NCI-H1417 treated with DMSO at 0.1 percent for 48 hours (cell line): ENCODE measurements at places on chromosomes 7 and 10.

GRCh38 chr10:30098629-30099028, 39.2 kb upstream of the JCAD start:
- no peak for DNase-seq

GRCh38 chr10:70297224-70297623, 13.4 kb upstream of the NPFFR1 start:
- DNase-seq: no peak

DNA sequence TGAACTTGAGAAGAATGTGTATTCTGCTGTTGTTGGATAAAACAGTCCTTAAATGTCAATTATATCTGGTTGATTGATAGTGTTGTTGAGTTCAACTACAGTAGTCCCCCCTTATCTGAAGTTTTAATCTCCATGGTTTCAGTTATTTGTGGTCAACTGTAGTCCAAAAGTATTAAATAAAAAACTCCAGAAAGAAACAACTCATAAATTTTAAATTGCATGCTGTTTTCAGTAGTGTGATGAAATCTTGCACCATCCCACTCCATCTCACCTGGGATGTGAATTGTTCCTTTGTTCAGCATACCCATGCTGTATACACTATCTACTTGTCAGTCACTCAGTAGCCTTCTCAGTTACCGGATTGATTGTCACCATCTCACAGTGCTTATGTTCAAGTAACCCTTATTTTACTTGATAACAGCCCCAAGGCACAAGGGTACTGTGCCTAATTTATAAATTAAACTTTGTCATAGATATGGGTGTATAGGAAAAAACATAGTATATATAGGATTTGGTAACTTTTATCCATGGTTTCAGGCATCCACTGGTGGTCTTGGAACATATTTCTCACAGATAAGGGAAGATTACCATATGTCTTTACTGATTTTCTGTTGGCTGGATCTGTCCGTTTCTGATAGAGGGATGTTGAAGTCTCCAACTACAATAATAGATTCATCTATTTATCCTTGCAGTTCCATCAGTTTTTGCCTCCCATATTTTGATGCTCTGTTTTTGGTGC, 57.1 kb downstream of the AOAH start:
- DNase-seq: no peak

DNA sequence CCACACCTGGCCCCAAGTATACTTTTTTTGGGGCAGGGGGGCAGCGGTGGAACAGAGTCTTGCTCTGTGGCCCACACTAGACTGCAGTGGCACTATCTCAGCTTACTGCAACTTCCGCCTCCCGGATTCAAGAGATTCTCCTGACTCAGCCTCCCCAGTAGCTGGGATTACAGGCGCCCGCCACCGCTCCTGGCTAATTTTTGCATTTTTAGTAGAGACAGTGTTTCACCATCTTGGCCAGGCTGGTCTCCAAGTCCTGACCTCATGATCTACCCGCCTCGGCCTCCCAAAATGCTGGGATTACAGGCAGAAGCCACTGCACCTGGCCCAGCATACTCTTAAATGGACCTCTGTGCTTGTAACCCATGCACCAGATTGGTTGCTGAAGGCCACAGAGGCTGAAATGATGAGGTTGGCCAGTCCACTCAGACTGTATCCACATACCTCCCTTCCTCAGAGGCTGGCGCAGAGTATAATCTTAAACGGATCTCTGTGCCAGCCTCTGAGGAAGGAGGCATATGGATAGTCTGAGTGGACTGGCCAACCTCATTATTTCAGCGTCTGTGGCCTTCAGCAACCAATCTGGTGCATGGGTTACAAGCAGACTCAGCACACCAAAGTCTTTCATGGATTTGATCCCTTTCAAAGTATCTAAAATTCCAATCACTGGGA, 3.0 kb downstream of the CALN1 start:
- DNase-seq: no peak

- no peak for DNase-seq
Observed at GRCh38 chr10:88092973-88093372, 229.5 kb downstream of the PTEN start.

GRCh38 chr7:28688651-28689050, 269.5 kb downstream of the TRIL start:
- DNase-seq: no peak

- DNase-seq: no peak
Observed at GRCh38 chr10:88088441-88089340, 225.3 kb downstream of the PTEN start.

- no peak for DNase-seq
Observed at GRCh38 chr10:36494371-36494770, 631.0 kb upstream of the ANKRD30A start.

- DNase-seq: no peak
Observed at GRCh38 chr10:30248728-30249127, 100.3 kb downstream of the MTPAP start.

DNA sequence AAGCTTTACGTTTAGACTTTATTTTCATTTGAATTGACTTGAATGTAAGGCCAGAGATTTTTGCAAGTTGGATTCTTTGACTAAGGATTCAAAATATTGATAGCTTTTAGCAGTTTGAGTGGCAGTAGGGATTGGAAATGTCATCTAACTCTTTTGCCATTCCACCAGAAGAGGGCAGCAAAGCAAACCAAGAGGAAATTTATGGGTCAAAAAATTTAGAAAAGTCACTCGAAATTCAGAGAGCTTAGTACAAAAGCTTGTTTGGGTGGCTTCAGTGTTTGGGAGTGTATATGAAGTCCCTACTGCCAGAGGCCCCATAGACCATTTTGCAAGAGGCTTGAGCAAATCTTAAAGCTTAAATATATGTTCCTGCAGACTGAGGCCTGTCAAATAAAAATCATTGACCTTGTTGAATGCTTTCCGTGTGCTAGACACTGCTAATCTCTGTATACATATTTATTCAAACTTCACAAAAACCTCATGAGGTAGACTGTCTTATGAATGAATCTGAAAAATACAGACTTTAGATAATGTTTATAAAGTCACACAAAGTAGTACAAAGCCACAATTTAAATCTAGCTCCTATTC, 44.6 kb upstream of the RSBN1L start:
- DNase-seq: no peak

GRCh38 chr10:1057106-1057657, 997 bp downstream of the WDR37 start:
- no peak for DNase-seq

DNA sequence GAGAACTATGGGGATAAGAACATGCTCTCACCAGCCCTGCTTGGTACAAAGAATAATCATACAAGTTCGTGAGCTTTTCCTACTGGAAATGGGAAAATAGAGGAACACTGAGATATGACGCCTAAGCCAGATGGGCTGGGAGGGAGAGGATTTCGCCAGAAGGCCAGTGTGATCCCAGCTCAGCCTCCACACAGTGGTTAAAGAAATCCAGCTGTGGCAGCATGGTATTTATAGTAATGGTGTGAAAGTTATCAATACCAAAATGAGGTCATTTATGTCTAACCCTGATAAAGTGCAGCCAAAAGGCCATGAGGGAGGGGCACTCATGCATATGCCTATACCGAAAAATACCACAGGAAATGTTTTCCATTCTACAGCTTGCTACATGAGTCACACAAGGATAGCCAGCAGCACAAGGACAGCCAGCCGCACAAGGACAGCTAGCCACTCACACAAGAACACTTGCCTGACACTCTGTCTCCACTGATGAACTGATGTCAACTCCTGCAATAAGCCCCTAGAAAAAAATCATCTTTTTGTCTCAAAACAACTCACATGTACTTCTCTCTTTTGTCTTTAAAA, 49.4 kb downstream of the FRMPD2 start:
- no peak for DNase-seq

DNA sequence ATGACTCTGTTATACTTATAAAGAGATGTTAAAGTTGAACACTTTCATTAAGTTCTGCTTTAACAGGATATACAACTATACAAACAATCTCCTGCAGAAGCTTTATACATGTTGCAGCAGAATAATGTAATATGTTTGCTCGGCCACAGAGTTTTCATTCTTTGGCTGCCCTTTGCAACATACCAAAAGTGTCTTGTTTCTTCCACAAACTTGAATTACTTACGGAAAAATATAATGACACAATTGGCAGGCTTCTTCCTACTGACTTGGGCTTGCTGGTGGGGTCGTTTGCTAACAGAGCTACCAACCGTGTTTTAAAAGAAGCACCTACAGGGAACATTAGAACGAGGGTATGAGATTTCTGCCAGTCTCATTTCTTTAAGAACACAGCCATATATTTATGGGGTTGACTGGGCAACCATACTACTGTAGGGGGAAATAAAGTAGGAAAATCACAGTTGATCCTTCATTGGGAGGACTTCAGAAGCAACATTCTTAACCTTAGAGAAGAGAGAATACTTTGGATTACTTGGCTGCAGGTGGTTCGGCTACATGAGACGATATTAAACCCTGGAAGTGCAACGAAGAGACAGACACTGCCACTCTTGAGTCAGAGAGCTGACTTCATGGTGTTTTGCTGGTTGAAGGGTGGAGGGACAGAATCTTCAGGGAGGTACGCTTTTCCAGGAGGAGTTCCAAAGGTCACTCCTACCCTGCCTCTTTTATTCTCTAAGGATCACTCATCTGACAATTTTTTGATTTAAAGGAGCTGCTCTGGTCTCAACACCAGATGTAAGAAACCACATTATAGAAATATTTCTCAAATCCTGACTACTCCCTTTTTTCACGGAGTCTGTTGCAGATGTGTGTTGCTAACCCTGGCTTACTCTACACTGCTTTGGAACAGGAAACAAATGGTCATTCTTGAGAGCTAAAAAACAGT, 123.9 kb downstream of the SEMA3C start:
- no peak for DNase-seq

- DNase-seq: no peak
Observed at GRCh38 chr10:132681858-132682755, 103.8 kb downstream of the NKX6-2 start.

- no peak for DNase-seq
Observed at GRCh38 chr10:79267499-79267898, 79.8 kb upstream of the PPIF start.

DNA sequence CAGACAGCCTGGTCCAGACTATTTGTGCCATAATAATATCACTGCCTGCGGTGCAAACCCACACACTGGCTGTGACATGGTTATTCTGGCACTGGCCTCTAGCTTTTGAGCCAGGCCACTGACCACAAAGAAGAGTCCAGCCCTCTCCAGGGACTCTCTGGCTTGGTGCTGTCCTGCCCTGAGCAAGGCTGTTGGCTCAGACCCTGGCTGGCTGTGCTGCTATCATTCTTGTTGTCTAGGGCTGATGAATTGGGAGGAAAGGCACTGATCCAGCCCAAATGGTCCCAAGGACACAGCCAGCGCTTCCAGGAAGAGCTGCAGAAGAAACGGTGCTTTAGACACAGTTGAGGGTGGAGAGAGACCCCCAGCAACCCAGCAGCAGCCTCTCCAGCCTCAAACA, 80.8 kb downstream of the TMEM130 start:
- no peak for DNase-seq

DNA sequence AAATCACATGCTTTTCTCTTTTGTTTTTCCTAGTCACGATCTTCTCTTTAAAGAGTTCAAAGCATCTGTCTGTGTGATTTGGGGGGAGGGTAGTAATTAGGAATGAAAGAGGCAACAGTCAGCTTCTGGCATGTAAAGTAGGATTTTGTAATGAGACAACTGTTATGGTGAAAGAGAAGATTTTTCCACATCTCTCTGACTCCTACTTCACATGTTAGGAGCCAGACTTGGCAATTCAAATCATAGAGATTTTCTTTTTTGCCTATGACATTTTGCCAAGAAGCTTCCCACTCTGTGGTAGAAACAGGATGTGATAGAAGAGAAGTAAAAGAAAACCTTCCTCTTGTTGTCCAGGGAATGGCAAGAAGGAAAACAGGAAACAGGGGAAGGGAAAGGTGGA, 38.3 kb upstream of the KLHL7 start:
- no peak for DNase-seq

GRCh38 chr7:89332026-89332425, 536.5 kb upstream of the TEX47 start:
- DNase-seq: no peak

- no peak for DNase-seq
Observed at GRCh38 chr10:75542906-75543305, 111.5 kb downstream of the LRMDA start.

- no peak for DNase-seq
Observed at GRCh38 chr10:29860166-29860565, 199.2 kb downstream of the JCAD start.

DNA sequence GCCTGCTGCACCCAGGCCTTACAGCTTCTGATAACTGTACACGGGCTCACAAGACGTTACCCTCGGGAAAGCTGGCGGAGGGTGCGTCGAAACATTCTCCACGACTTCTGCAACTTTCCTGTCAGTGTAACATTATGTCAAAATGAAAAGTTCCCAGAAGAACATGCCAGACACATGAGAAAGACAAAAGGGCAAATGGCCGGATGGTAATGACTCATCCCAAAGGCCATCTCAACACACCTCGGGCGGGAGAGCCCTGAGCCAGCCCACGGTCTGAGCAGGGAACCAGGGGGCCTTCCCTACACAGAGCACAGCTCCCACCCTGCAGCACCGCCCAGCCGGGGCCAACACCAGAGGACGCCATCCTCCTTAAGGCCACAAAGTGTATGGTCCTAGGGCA, 118.7 kb downstream of the MAD1L1 start:
- DNase-seq: no peak

GRCh38 chr7:157394246-157395191, 57.7 kb downstream of the DNAJB6 start:
- DNase-seq: no peak

- DNase-seq: no peak
Observed at GRCh38 chr7:21154614-21155013, 273.3 kb upstream of the SP4 start.

DNA sequence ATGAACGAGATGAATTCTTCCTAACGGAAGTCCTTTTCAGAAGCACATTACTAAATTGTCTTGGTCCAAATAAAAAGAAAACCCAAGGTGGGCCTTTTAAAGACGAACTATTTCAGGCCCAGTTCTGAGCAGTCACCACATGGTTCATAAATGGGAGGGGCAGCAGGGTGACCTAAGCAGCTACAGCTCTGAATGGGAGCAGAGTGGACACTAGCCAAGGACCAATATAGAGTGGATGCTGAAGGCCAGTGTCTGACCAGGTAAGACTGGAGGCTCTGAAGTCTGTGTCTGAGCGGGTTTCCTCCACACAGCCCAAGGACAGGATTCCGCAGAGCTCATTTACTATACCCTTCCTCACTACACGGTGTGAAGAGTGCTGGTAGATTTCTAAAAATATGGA, 159.1 kb downstream of the TMEM26 start:
- DNase-seq: no peak

DNA sequence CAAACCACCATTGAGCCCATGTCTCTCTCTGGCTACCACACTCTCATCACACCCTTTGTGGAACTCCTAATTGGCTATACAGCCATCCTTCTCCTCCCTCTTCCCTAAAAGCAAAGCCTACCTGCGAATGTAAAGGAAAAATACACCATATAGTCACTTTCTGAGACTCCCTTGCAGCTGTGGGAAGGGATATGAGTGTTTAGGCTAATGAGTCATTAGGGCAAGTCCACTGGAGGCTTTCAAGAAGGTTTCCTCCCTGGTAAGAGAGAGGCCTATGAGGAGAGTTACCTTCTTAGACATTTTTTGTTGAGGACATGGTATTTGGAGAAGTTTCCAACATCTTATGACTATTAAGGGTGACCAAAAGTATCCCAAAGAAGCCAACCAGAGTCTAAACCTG, 4.1 kb upstream of the TMEM243 start:
- DNase-seq: no peak

- DNase-seq: no peak
Observed at GRCh38 chr7:88307412-88307811, 718 bp upstream of the STEAP4 start.

- no peak for DNase-seq
Observed at GRCh38 chr7:124460056-124460450, 305.5 kb downstream of the GPR37 start.
